ENCODE measurements at places on chromosomes 7 and 10.

GRCh38 chr10:69842882-69843281 is 41.2 kb downstream of the COL13A1 start:
- no peak for DNase-seq

- DNase-seq, result no peak
These were observed 15.7 kb upstream of the STN1 start for GRCh38 chr10:103933557-103934121.

- DNase-seq, result no peak
These were observed 657 bp downstream of the CDNF start for GRCh38 chr10:14837003-14837756.

GRCh38 chr10:62904281-62904875 is 88.2 kb upstream of the EGR2 start:
- DNase-seq, result no peak

DNA sequence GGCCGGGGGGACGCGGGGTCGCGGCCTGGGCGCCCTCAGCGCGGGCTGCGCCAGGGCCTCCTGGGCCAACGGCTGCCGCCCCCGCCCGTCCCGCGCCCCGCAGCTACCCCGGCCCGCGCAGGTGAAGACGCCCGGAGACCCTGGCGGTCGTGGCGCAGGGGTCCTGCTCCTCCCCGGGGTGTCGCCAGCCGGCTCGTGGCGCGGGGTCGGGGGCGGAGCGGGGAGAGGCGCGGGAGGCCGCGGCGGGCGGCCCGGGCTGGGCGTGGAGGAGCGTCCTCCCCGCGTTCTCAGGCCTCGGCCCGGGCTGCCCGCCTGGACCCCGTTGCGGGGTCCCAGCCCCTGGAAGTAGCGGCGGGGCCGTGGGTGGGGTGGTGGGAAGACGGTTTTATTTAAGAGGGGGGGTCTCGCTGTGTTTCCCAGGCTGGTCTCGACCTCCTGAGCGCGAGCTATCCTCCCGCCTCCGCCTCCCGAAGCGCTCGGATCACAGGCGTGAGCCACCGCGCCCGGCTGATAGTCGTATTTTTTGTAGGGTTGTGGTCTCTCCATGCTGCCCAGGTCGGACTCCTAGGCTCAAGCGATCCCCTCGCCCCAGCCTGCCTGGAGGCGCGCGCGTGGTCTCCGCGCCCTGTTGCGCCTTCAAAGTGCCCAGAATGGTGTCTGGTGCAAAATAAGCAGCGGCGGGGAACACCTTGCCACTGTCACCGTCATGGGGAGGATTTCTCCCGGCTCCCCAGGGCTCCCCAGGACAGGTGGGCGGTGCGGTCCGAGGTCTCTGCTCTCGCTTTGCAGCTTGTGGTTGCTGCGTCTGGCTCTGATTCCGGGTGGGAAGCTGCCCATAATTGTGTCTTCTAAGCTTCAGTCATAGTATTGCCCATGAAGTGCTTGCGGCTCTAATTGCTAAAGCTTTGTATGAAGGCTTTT is 15.3 kb upstream of the SUN1 start:
- no peak for DNase-seq

- no peak for DNase-seq
These were observed 90.0 kb downstream of the C1GALT1 start for GRCh38 chr7:7272294-7272693.

GRCh38 chr10:49410365-49411074 is 14.6 kb upstream of the DRGX start:
- no peak for DNase-seq

- DNase-seq, result no peak
These were observed 296.9 kb downstream of the SORCS3 start for GRCh38 chr10:104938031-104938430.

DNA sequence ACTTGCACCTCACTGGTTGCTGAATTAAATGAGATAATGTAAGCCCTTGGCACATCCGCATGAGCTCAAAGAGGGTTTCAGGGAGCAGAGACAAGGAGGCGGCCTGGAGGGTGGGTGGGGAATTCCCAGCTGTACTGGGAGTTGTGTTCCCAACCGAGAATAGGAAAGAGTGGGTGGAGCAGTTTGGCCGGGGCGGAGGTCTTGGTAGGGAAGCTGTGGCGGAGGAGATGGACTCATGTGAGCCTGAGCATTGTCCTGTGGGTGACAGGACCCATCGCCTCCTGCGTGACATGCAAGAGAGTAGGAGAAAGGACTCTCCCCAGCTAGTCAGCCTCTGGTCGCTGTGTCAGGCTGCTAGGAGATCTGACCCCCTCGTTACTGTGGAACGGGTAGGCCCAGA is 41.0 kb upstream of the SAMD8 start:
- DNase-seq, result no peak

GRCh38 chr10:3654980-3655379 is 130.0 kb downstream of the KLF6 start:
- DNase-seq, result no peak

- DNase-seq, result no peak
These were observed 75.8 kb upstream of the MRLN start for GRCh38 chr10:59829024-59829423.

DNA sequence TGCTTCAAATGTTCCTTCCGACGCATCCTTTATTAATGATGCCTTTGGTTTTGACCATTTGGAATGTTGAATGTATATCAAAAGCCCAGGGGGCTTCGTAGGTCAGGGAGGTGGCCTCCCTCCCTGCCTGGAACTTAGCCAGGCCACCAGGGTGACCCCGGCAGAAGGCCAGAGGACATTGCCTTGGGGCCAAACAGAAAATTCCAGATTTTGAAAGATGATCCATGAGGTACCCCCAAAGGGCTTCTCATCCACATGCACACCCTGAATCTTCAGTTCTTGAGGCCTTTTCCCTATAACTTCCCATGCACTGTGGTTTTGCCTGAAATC is 171.7 kb downstream of the ADAM12 start:
- no peak for DNase-seq

- DNase-seq, result no peak
These were observed 117.0 kb upstream of the BTBD16 start for GRCh38 chr10:122154031-122154544.

DNA sequence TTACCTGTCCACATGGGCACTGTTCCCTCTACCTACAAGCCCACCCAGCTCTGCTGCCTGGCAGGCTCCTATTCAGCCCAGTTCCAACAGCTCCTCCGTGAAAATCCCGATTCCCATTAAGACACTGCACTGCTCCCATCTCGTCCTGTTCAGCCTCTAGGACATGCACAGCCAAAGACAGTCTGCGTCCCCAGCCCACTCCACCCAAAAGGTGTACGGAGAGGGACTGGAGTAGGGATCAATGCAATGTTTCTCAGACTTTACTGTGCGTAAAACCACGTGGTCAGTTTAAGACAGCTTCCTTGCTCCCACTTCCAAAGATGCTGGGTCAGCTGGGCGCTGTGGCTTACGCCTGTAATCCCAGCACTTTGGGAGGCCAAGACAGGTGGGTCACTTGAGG is 19.9 kb downstream of the FGFR2 start:
- DNase-seq, result no peak

DNA sequence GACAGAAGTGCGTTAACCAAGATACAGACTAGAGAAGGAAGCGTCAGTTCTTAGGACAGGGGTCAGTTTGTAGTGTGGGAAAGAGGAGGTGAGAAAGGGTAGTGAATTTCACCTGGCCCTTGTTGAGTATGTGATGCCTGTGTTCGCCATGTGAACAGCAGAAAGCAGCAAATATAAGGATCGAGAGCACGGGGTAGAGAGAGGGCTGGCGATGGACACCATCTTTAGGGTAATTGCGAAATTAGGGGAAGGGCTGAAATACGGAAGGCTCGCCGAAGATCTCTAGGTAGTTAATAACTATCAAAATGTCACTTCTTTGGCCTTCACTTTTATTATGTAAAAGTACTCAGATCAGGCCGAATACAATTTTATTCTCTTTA is 6.2 kb upstream of the MEST start:
- DNase-seq, result no peak

- no peak for DNase-seq
These were observed 25.3 kb downstream of the DNMBP start for GRCh38 chr10:99984211-99985034.

- DNase-seq, result no peak
These were observed 31.5 kb downstream of the UNC5B start for GRCh38 chr10:71243756-71244395.

GRCh38 chr10:21975378-21975990 is 28.0 kb downstream of the DNAJC1 start:
- no peak for DNase-seq

GRCh38 chr7:45909561-45909960 is 11.5 kb downstream of the IGFBP3 start:
- DNase-seq, result no peak

GRCh38 chr7:100957832-100958421 is 8.6 kb downstream of the MUC3A start:
- peak; percentile 27 for DNase-seq

- DNase-seq, result no peak
These were observed 190.1 kb downstream of the PLXDC2 start for GRCh38 chr10:20006169-20006870.

DNA sequence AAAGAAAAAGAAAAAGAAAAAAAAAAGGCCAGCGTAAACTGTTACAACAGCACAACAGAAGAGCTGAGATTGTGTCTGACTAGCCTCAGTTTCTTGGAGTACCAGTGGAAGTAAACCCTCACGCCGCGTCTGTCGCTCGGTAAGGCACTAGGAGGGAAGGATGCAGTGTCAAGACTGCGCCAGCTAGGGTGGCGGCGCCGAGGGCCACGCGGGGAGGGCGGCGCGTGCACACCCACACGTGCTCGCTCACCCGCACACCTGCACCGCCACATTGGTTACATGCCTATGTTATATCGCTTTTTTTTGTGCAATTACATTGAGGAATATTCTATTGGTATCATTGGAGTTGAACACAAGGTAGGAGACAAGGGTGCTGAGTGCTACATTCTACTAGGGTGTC is 48.2 kb downstream of the CLEC2L start:
- DNase-seq, result no peak

DNA sequence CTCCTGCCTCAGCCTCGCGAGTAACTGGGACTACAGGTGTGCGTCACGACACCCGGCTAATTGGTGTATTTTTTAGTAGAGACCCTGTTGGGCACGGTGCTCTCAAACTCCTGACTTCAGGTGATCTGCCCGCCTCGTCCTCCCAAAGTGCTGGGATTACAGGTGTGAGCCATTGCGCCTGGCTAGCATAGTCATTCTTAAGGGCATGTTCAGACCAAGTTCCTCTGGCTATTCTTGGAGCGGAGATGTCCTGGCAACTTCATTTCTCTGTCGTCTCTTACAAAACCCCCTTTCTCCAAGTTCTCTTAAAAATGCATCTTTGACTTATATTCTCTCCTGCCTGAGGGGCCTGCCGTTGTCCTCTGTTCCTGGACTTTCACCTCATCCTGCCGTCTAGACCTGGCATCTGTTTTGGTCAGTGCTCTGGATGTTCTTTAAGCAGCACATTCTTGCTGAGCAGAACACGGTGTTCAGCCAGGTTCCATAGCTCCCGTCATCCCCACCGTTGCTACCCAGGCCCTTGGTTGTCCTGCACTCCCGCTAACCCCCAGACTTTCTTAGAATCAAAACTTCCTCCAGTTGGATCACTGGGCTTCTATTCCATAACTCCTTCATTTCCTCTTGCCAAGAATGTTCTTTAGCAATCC is 509.9 kb upstream of the GALNT17 start:
- no peak for DNase-seq

DNA sequence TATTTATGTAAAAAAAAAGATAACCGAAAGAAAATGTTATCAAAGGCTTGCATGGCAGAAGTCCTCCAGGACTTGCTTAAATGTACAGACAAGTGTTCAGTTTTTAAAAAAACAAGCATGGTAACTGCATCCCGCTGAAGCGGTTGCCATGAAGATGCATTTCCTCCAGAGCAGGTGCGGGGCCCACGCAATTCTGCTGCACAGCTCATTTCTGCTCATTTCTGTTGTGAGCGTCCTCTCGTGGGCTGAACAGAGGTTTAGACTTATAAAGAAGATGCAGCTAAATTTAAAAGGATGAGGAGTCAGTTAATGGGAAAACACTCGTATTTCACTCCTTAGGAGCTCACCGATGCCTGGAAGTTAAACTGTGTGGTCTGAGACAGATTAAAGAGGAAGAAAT is 247.6 kb downstream of the DNAJB6 start:
- DNase-seq, result no peak

DNA sequence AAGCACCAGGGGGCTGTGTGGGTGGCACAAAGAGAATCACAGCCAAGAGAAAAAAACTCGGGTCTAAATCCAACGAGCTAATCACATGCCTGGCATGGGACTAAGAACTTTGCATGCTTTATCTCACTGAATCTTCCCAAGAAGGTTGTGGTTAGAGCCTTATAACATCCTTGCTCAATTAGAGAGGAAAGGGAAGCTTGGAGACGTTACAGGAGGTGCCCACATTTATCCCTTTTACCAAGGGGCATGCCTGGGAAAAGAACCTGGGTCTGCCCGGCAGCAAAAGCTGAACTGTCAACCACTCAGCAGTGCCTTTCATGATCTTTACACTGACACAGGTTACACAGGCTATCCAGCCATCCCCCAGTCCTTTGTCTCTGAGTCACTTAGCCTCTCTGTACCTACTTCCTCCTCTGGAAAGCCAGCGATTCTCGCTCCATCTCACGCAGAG is 190.1 kb downstream of the PRPF18 start:
- no peak for DNase-seq
